Suprapubic skin (tissue), 4 donors: ENCODE measurements at places on chromosomes 1 and 21.

- no peak for DNase-seq
Observed at GRCh38 chr1:232904566-232904965, 45.8 kb upstream of the NTPCR start.

- no peak for DNase-seq
Observed at GRCh38 chr1:96683931-96684330, 37.7 kb upstream of the PTBP2 start.

DNA sequence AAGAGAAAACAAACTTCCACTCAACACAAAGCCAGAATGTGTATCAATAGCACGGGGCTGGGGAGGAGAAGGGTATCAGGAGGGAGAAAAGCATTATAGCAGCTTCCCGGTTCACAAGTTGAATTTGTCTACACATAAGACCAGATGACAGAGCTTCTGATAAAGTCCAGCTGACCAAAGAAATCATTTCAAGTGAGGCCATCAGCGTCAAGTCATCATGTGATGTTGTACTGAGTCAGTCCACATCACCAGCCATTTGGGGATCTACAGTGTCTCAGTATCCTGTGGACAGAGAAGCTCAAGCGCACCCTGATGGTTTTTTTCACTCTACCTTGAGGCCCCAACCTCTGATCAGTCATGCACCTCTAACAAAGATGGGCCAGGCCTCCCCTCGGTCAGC is 33.0 kb downstream of the SETD4 start:
- peak; percentile 28 for DNase-seq

- DNase-seq, result no peak
Observed at GRCh38 chr1:210407207-210407886, 78.6 kb downstream of the HHAT start.

- DNase-seq, result no peak
Observed at GRCh38 chr1:198741744-198742143, 102.9 kb downstream of the PTPRC start.

- no peak for DNase-seq
Observed at GRCh38 chr1:83064589-83065242, 934.2 kb downstream of the TTLL7 start.

DNA sequence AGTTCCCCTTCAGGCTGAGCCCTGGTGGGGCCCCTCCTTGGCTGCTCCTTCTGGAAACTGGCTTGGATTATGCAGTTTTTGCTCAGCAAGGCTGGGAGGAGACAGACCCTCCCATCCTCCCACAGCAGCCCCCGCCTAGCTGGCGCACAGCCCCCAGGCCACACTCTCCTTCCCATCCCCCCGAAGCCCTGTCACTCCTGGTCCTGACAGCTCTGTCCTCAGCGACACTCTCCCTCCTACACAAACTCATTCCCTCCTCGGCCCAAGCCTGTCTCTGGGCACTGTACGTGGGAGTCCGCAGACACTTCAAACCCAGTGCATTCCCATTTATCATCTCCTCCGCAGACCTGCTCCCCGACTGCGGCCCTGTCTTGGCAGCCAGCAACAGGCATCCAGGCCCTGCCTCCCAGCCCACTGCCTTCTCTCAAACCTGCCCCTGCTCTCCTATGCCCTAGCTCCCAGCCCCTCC is 25.0 kb upstream of the EPHB2 start:
- no peak for DNase-seq

DNA sequence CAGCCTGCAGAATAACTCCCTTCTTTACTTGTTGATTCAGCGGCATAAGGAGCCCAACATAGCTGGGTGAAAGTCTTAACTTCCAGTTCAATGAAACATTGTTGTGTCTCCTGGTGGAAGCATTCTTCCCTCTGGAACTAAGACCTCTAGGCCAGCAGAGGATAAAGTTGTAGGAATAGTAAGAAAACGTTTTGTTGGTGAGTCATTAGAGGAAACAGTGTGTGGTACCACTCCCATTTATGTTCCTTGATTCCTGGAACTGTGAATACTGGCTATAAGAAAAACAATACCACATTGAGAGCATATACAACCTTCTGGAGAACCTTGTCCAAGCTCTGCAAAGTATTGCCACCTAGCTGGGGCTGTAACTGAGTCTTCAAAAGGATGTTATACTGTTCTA is 737.4 kb upstream of the ZP4 start:
- no peak for DNase-seq

DNA sequence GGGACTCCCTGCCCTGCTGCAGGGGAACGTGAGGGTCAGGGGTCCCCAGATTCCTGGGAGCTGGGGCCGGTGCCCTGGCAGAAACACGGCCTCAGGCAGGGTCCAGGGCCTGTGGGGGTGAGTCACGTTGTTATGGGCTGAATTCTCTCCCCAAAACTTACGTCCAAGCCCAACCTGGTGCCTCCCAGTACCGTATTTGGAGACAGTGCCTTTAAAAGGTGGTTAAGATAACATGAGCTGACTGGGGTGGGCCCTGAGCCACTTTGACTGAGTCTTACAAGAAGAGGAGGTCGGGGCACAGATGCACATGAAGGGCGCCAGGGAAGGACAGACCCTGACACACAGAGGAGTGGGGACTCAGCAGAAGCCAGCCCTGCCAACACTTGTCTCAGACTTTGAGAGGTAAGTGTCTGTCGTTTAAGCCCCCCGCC is 99.9 kb downstream of the WDR4 start:
- no peak for DNase-seq

DNA sequence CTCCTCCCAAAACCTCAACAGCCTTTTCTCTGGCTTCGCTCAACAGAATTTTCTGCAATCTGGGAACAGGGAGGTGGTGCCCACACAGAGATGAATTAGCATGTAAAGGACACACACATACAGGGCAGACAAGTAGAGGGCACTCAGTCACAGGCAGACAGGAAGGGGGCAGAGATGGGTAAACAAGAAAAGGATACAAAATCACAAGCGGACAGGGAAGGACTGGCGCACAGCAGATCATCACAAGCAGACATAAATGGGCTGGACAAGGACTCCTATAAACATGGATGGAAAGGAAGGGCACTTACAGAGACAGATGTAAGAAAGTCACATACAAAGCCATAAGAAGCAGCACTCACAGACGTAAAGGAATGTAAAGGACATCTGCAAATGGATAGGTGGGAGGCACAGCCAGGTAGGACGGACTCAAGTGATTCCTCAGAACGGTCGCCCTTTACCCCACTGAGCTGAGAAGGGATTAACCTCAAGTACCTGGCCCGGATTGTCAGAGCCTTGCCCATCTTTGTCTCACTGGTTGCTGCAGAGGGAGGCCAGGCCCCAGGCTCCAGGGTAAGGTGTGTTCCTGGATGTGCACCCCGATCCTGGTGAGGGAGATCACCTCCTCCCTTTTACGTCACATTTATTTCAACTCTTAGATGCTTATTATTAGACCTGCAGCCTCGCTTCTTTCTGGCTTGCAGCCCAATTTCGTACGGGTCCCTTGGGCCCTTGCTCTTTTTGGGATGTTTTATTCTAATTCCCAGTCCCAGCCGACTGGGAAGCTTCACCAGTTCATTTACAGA is 836 bp upstream of the PRCC start:
- no peak for DNase-seq

DNA sequence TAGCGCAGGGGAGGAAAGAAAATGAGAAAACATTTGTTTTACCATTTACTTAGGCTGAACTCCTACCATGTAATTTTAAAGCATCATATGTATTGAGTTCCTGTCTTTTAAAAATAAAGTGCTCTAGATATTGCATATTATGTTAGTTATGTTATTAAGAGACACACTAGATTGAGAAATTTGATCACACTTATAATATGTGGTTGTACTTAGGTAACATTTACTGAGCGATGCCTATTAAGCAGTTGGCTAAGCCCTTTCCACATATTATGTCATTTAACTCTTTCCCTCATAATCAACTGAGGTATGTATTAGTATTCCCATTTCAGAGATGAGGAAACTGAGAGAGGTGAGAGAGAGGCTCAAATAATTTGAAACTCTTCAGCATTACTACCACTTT is 4.5 kb upstream of the LRRC8D start:
- no peak for DNase-seq

GRCh38 chr1:89465201-89465600 is 59.4 kb upstream of the LRRC8B start:
- no peak for DNase-seq

GRCh38 chr1:36760081-36760480 is 274.2 kb downstream of the GRIK3 start:
- no peak for DNase-seq

DNA sequence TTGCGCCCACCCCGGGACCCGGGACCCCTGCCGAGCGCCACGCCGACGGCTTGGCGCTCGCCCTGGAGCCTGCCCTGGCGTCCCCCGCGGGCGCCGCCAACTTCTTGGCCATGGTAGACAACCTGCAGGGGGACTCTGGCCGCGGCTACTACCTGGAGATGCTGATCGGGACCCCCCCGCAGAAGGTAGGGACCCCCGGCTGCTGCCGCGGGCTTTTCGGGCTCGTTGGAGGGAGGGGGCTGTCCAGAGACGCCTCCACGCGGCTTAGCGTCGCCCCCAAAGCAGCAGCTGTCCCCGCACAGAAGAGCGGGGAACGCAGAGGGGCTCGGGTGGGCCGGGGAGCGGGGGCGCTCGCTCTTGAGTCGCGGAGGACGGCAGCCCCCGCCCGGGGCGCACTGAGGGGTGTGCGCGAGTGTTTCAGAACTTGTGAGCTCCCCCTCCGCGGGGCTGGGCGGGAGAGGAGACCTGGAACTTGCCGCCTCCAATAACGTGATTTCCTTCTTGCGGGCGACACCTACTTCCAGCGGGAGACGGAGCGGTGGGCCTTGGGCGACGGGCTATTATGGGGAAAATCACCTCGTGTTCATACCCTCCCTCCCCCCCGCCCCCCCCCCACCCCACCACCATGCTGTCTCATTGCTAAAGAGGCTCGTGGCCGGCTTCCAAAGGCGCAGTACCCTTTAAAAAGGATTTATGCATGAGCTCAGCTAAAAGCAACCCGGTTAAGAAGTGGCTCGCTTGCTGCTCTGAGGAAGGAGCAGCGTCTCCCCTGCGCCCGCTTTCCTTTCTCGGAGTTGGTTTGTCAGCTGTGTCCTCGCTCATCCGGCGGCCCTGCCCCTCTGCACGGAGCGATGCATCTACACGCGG is 664 bp downstream of the BACE2 start:
- DNase-seq, result peak; percentile 84

GRCh38 chr1:155474146-155474545 is 88.5 kb downstream of the ASH1L start:
- DNase-seq, result no peak

DNA sequence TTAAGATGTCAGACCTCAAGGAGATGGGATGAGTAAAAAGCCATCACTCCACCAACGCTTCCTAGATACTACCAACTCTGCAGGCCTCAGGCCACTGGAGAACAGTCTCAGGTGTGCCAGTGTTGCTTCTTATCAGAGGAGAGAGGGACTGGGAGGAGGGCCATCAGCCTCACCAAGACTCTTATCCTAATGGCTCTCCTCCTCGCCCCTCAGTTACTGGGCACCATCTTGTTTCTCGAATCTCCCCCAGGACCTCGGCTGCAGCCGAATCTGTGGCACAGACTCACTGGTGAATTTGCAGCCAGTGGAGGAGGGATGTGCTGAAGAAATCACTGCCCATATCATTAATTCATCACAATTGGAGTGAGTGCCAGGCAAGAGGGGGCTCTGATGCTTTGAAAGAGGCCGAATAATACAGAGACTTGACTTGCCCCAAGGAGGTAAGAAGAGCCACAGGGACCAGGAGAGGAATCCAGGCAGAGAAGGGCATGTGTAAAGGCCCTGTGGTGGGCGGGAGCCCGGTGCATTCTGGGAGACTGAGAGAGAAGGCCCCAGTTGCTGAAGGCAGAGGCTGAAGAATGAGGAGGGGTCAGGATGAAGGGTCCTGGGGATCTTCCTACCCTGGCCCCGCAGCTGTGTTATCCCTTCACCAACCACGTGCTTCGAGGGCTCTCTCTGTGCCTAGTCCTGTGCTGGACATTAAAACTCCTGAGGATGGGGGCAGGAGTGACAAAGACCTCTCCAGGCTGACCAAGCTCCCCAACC is 129.8 kb downstream of the PTPRU start:
- no peak for DNase-seq

- DNase-seq, result peak; percentile 87
Observed at GRCh38 chr1:156146020-156146768, 7.2 kb upstream of the SEMA4A start.

GRCh38 chr1:154398141-154398540 is 7.0 kb upstream of the IL6R start:
- DNase-seq, result no peak

DNA sequence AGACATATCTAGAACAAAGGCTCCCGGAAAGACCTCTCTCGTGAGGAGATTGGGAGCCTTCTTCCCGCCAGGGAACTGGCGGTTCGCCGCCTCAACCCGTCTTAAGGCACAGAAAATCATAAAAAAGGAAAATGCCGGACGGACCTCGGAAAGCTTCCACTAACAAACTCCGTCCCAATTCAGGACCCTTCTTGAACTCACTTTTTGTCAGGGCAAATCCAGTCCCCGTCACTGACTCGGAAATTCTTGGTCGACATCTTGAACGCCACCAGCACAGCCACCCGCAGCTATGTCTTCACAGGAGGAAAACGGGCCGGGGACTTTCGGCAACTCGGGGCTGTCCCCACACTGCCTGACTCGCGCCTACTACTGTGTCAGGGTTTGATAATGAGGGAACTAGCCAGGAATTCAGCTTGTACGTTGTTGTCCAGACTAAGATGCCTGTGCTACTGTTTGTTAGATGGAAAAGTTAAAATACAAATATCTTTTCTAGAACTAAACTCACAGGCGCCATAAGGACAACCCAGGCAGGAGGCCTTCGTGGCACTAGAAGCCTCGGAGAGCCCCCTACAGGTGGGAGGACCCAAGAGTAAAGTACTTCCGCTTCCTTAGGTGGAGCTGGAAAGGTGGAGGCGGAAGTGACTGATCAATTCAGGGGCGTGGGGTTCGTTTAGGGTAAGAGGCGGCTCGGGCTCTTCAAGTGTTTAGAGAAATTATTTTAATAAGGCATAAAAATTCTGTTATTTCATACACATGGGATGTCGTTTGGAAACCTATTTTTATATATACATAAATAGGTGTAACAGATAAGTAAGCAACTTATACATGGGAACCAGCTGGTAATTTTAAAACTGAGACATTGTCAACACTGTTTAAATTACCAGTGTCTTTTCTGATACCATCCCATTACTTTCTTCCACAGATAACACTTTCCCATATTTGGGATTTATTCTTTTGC is at the start of gene ZRANB2:
Gene ZRANB2 (minus strand): TSS at position 297 of the 958 bp plus-strand sequence. CDS start 40 bp downstream, at position 257.
- peak; percentile 92 for DNase-seq

DNA sequence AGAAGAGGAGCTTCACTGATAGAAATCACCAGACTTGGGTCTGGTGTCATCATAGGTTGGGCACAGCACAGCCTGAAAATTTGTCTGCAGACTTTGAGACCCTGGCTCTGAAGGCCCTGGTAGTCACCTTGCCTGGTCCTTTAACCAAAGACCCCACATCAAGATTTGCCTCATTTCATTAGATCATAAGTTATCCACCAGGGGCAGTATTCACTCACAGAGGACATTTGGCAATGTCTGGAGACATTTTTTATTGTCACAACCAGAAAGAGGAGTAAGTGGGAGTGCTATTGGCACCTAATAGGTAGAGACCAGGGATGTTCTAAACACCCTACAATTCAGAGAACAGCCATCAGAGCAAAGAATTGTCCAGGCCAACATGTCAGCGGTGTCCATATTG is 22.1 kb upstream of the PAX7 start:
- DNase-seq, result no peak

- no peak for DNase-seq
Observed at GRCh38 chr1:225467193-225468020, 39.6 kb upstream of the LBR start.
